ENCODE measurements at places on chromosomes 2 and 18. TPM values are rescaled to one million over a fixed set of nuclear protein-coding genes. Genes with fewer than 3 reads are reported as not detected.

Gene GTF2A1L
- 0.11 TPM for total RNA-seq

Gene LRRC30
- total RNA-seq: not detected

Gene SOX11
- total RNA-seq: 0.66 TPM

Gene LOXHD1
- not detected for total RNA-seq

Gene LYG2
- total RNA-seq: not detected
